ENCODE measurements at places on chromosomes 7 and 10.

DNA sequence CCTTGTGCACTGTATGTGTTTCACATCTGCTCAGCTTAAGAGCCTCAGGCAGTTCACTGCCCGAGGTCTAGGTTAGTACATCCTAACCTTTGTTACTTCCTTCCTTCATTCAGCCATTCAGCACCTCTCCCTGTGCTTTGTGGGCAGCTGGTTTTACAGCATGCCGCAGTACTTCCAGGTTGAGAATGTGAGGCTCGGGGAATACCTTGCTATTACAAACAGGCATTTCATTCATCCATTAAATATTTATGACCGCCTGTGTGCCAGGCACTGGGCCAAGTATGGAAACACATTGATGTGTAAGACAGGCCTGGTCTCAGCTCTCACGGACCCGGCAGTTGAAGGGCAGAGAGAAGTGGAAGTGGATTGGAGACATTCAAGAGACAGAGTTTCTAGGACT is 82.4 kb downstream of the SHH start:
- no peak for DNase-seq

DNA sequence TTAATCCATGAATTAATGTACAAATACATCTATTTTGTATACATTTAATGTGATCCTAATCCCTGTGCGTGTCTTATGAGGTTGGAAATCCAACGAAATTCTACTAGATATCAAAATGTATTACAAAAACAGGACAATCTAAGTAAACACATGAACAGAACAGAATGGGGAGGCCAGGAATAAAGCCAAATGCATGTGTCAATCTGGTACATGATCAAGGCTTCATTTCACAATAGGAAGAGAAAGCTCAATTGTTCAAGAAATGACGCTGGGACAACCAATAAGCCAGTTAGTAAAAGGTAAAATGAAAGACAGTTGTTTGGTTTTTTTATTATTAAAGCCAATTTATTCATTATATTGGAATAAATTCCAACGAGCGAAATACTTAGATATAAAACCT is 83.0 kb downstream of the COL13A1 start:
- DNase-seq: no peak

GRCh38 chr7:45092100-45092930 is 3.5 kb upstream of the NACAD start:
- DNase-seq: no peak

GRCh38 chr10:110016039-110016438 is 8.3 kb downstream of the ADD3 start:
- no peak for DNase-seq

DNA sequence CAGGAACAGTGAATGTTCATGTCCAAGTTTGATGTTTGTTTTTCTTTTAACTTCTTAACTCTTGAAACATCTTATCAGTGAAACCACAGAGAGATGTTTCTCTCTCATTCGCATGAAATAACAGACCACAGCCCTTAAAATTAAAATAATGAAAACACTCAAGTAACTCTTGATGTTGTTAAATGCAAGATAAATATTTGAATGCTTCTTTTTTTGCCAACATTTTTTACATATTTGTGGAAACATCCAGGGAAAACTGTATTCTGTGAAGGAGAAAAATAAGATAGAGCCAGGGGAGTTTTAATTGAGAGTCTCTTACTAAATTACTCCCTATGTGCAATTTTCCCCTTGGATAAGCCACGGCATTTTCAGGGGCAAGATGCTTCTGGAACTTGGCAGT is 361.8 kb upstream of the MGMT start:
- DNase-seq: no peak

- DNase-seq: no peak
Measured at GRCh38 chr7:2245883-2246675, 4.1 kb downstream of the NUDT1 start.

All from GM12864 (cell line).